ENCODE measurements at places on chromosomes 6 and 20.

DNA sequence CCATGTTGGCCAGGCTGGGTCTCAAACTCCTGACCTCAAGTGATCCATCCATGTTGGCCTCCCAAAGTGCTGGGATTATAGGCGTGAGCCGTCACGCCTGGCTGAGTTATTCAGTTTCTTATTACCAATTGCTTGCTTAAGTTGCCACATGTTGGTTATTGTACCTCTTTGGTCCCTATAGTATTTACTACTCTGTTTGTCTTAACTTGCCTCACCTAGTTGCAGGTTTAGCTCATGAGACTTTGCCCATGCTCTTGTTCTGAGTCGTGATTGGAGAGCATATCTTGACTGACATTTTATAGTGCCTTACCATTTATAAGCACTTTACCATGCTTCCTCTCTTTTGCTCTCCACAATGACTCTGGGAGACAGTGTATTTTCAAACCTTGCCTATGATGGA lies 134.2 kb upstream of the HDGFL1 start:
- no peak for DNase-seq

DNA sequence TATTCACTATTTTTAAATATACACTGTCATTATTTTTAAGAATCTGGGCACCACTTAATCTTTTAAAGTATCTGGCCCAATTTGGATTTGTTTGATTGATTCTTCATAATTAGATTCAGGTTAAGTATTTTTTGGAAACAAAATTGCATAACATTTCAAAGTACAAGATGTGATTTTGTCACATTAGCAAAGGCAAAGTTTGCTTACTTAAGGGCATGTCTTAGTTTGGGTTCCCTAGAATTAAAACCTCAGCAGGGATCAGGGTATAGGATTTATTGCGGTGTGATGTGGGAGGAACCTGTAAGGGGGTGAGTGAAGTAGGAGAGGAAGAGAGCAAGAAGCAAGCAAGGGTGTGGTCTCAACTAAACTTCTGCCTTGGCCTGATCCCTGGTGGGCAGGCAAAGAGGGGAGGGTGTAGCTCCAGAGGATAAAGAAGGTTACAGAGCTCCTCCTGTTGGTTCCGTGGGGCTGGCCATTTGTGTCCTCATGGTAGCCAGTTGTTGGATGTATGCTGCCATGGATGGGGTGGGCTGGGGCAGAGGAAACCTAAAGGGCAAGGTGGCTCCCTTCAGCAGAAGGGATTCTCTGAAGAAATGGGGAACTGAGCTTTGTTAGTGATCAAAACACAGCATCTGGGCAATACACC lies 668.7 kb upstream of the SLC35B3 start:
- DNase-seq = no peak

GRCh38 chr6:157906537-157907061 lies 75.1 kb upstream of the SYNJ2 start:
- no peak for DNase-seq

- DNase-seq = no peak
Observed at GRCh38 chr6:93675856-93676417, 256.6 kb upstream of the EPHA7 start.

DNA sequence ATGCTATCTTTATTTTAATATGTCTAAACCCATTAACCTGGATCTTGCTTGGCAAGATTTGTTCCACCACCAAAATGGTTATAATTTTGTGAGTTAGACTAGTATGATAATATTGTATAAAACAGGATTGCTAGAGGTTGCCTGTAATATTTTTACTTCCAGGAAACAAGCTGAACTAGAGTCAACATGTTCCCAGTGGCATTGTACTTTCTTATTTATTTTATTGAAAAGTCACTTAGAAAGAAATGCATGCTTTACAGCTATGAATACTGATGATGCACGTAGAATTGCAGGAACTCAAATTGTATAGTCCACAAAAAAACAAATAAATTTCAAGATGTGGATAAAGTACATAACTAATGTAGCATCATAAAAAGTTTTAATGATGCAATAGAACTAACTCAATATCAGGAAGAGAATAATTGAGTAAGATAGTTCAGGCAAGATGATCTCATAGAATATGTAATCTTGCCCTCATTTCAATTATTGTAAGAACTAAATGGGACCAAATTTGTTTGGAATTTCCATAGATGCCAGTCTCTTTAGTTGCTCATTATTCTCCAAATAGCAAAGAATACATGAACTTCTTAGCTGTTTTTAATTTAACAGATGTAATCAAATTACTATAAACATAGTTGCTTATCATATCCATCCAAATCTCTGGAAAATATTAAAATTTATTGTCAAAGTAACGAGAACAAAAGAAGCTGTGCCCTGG lies 451.8 kb downstream of the COL12A1 start:
- DNase-seq = no peak

DNA sequence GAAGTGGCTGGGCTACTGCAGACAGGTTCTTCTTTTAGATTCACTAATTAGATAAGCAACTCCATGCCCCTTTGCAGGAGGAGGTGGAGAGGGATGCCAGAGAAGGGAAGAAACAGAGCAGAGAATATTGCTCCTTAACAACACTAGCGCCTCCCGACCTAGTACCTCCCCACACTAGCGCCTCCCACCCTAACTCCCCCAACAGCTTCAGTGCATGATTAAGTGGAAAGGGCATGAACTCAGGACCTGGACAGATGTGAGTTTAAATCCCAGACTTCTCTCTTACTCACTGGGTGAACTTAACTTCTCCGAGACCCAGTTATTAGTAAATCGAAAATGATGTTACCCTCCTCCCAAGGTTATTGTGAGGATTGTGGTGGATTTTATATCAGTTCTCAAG lies 25.7 kb downstream of the STX11 start:
- no peak for DNase-seq

DNA sequence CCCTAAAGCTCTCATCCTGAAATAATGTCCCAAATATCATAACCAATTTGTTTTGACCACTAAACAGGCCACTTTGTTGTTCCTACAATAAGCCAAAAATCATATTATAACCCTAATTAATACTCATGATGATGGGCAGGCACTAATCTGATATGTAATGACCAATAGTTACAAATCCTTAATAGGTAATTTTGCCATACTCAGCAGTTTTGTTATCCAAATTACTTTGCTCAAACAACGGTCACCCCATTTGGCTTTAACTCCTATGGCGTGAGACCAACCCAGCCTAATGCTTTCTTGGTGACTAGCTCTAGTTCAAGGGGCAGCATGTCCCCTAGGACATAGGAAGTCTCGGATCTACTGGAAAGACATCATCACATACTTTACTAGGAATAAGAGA lies 123.2 kb upstream of the ID4 start:
- no peak for DNase-seq

GRCh38 chr6:75430631-75431325 lies 62.8 kb downstream of the FILIP1 start:
- no peak for DNase-seq

- no peak for DNase-seq
Observed at GRCh38 chr6:154297721-154298120, 58.9 kb downstream of the IPCEF1 start.

DNA sequence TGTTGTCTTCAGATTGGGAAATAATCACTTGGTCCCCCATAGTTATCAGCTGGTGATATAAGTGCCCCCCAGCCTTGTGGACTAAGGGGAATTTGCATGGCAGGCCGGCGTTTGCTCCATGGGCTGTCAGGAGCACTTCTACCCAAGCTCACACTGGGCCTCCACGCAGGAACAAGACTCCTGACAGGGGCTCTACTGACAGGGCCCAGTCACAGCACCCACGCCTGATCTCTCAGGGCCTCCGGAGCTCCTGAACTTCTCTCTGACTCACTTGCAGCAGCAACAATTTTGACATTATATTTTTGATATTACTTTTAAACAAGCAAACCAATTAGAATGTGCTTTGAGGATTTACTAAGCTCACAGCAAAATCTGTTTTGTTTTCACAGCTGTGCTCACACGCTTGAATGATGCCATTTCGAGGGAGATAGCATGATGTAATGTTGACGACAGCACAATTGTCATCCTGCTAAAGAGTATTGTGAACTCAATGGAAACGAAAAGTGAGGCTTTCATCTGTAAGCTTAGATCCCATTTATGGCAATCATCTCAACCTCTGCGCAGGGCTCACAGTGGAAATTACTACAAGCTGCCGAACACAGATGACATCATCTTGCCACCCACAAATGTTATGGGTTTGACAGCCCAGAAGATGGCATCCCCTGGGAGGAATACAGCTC lies 28.7 kb upstream of the TXNDC5 start:
- DNase-seq = no peak

- no peak for DNase-seq
Observed at GRCh38 chr20:39278230-39278788, 316.2 kb downstream of the DHX35 start.

DNA sequence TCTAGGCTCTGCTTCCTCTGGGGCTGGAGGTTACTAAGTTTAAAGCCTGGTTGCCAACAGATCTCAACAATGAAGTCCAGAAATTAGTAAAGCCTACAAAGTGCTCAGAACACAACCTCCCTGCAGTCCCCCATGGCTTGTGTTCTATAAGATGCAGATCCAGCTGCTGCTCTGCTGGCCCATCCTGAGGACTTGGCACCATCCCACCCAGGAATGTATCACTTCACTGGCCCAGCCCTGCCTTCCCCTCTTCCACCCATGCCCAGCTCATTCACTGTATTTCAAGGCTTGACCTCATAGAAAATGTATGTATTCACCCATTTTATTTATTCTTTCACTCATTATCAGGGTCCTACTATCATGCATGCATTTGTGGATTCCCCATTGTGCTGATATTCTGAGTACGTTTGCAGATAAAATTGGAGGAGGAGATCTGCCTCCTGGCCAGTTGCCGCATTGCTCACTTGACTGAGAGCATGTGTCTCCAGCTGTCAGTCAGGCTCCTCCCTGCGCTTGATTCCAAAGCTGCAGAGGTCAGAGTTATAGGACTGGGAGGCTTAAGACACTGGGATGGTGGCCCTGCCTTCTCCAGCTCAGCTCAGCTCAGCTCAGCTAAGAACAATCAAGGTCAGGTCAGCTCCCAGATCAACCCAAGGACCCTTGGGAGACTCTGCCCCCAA lies 104.8 kb downstream of the MAFB start:
- DNase-seq = no peak

GRCh38 chr6:43927532-43928210 lies 157.7 kb downstream of the VEGFA start:
- peak; percentile 19 for DNase-seq

- no peak for DNase-seq
Observed at GRCh38 chr20:39893003-39893685, 795.9 kb downstream of the MAFB start.

GRCh38 chr20:1664911-1665310 lies 7.3 kb upstream of the SIRPG start:
- peak; percentile 85 for DNase-seq

DNA sequence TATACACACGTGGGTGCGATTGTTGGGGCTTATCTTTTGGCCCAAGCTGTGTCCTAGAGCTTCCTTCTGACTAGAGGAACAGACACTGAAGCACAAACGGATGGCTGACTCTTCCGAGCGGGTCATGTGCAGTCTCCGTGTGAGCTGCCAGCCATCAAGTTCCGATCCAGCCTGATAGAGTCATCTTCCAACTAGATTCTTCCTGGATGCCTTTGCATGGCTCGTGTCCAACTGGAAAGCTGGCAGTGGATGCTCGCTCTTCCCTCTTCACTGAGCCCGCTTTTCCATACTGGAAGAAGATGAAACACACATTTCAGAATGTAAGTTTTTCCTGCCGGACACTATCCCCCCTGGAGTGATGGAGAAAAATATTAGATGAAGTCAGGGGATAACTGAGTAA lies 148.1 kb downstream of the SCML4 start:
- DNase-seq = no peak

DNA sequence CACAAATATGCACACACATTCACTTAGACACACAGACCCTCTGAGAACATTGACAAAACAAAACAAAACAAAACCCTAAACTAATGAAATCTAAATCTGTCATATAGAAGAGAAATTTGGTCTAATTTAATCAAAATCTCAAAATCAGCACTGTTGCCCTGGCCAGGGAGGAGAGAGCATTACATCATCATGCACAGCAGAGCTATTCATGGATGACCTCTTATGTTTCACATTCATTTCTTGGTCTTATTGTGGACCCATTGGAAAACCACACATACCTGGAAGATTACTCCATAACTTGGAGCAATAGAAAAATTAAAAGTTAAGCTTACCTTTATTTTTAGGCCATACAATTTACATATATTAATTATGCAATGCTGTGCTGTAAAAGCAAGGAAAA lies 1223.6 kb upstream of the GJE1 start:
- DNase-seq = no peak

DNA sequence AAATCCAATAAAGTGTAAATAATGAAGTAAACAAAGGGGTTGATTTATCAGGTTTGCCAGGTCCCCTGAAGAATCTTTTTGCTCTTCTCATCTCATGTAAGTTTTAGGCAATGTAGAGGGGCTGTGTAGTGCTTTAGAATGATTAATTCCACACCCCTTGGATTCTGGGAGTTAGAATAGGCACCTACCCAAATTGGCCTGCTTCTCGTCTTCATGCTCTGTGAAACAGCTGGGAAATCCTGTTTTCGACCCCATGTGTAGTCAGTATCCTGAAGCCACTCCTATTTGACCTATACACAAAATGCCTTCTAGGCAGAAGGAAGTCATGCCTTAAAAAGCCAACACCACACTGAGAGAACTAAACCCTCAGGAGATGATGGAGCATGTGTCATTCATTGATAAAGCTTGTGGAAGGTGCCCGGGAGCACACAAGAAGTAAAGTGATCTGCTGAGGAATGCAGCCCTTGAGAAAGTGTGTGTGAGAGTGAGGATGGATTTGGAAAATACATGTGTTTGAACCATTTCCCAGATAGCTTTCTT lies 170.9 kb downstream of the KLHL32 start:
- no peak for DNase-seq

DNA sequence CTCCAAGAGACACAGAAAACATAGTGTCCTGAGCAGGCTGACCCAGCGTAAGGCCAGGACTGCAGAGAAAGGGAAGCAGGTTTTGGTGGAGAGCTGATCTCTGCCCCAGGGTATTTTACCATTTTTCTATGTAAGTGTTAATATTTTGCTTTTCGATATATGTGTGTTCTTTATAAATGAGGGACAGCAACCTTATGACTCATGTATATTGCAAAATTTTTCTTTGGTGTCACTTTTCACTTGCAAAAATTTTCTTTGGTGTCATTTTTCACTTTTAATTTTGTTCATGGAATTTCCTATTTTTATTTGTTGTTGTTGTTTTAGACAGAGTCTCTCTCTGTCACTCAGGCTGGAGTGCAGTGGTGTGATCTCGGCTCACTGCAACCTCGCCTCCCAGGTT lies 34.6 kb upstream of the PXDC1 start:
- no peak for DNase-seq

GRCh38 chr6:51640021-51640420 lies 447.4 kb downstream of the PKHD1 start:
- no peak for DNase-seq

GRCh38 chr6:36978421-36979346 lies 7.3 kb downstream of the MTCH1 start:
- DNase-seq = no peak

Data from activated naive CD4-positive, alpha-beta T cell treated with anti-CD3 and anti-CD28 coated beads for 36 hours (primary cell).